Suppressor macrophage (primary cell): ENCODE measurements at places on chromosomes 12 and 14.

GRCh38 chr14:101973356-101973755 is 9.0 kb downstream of the DYNC1H1 start:
- DNase-seq, result peak; percentile 47

DNA sequence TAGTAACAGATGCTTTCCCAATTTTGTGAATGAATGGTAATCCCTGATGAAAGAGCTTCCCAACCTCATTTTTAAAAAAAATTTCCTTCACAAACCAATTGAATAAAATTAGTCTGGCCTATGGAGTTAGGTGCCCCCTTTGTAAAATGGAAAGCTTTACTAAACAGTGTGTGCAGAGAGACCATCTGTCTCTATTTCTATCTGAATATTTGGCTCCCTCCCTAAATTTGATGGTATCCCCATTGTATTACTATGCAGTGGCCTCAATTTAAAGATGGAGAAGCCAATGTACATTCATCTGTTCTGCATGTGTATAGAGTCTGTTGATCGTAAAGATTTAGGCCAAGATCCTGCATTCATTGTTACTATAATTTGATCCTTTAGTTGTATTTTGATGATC is 397.7 kb upstream of the RGS6 start:
- DNase-seq, result no peak

DNA sequence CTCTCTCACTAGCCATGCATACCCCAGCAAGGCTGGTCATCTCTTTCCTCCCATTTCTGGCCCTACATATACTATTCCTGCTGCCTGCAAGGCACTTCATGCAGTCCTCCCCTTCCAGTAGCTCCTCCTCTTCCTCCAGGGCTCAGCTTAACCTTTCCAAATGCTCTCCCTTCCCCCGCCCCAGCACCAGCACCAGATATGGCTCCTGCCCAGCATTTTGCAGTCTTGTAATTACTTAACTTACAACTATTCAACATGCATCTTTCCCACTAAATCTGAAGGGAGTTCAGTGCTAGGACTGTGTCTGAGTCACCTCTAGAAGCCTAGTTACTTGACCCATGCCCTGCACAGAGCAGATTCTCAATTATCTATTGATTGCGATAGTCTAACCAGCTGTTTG is 1.8 kb upstream of the FBXO21 start:
- DNase-seq, result no peak

GRCh38 chr12:24960222-24960855 is 11.4 kb upstream of the BCAT1 start:
- DNase-seq, result peak; percentile 77

DNA sequence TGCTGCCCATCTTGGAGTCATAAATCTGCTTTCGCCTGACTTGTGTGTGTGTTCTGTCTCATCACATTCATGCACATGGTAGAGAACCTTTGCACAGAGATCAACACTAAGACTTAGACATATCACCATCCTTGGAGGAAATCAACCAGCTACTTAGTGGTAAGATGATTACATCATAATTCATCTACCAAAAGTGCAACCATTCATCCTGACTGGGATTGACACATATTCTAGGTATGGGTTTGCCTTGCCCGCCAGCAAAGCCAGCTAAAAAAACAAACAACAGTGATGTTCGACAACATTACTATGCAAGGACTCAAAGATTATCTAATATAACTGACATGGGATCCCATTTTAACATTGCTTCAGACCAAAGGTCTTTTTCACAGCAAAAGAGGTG is 228.7 kb downstream of the NUAK1 start:
- no peak for DNase-seq

- DNase-seq, result peak; percentile 47
Observed at GRCh38 chr12:122079033-122079531, 526 bp downstream of the MLXIP start.

DNA sequence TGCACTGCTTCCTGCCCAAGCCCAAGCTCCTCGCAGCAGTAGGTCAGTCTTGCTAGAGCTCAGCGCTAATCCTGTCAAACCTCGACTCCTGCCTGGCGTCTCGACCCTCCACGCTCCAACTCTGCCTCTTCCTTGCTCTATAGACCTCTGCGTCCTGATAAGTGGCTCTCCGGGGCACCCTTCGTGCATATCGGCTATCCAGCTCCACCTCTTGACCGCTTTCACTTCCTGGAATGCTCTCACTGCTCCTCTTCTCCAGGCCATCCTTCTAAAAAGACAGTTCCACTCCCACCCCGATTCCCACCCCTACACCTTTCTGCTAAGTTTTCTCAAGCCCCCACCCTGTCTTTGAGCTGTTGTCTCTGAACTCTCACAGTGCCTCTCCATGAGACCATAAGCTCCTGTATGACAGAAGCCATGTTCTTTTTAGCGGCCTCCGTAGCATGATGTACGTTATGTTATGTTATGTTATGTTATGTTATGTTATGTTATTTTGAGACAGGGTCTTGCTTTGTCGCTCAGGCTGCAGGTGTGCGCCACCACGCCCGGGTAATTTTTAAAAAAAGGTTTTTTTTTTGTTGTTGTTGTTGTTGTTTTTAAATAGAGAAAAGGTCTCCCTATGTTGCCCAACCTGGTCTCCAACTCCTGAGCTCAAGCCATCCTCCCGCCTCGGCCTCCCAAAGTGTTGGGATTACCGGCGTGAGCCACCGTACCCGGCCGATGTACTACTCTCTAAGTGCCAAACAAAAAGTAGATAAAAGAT is 601 bp downstream of the COX14 start:
- DNase-seq, result peak; percentile 67
